ENCODE measurements at places on chromosomes 5 and 9. TPM values are rescaled to one million over a fixed set of nuclear protein-coding genes. Genes with fewer than 3 reads are reported as not detected.

Gene GRM6
- polyA plus RNA-seq, result not detected

Gene MARCHF6
- 52.4 TPM for polyA plus RNA-seq

Gene PCDHGA5
- 0.57 TPM for polyA plus RNA-seq

Gene POLR3G
- polyA plus RNA-seq, result 16.4 TPM

Gene ANKRD31
- polyA plus RNA-seq, result 0.05 TPM

Gene KIF27
- 0.78 TPM for polyA plus RNA-seq

Gene TSSK1B
- polyA plus RNA-seq, result 0.05 TPM

Gene C9orf153
- 0.03 TPM for polyA plus RNA-seq

Gene SRP19
- polyA plus RNA-seq, result 46.4 TPM

Gene PFN3
- polyA plus RNA-seq, result not detected

Gene PDE6A
- polyA plus RNA-seq, result 0.06 TPM

Gene MVB12B
- 5.1 TPM for polyA plus RNA-seq

Gene OR2S2
- 0.16 TPM for polyA plus RNA-seq

Gene AQP7
- polyA plus RNA-seq, result 0.05 TPM

Gene ACOT12
- polyA plus RNA-seq, result 0.19 TPM

Gene ANKRD33B
- 1.8 TPM for polyA plus RNA-seq

Gene PGM5
- not detected for polyA plus RNA-seq

Gene CD14
- polyA plus RNA-seq, result 0.19 TPM

Gene FRMPD1
- polyA plus RNA-seq, result not detected

Gene PCDHB10
- polyA plus RNA-seq, result 1.4 TPM

Gene BTNL3
- not detected for polyA plus RNA-seq

Gene CENPH
- polyA plus RNA-seq, result 14.6 TPM

Gene NTNG2
- polyA plus RNA-seq, result 6.1 TPM

Gene GAPT
- not detected for polyA plus RNA-seq

Gene WNK2
- polyA plus RNA-seq, result 0.12 TPM

Gene TAL2
- polyA plus RNA-seq, result 0.47 TPM

Gene ABHD17B
- 9.8 TPM for polyA plus RNA-seq

Gene CEL
- 0.87 TPM for polyA plus RNA-seq

Gene LHX6
- 0.02 TPM for polyA plus RNA-seq

Gene TNC
- polyA plus RNA-seq, result 572 TPM

Gene ARL15
- 6.4 TPM for polyA plus RNA-seq

Gene N4BP3
- polyA plus RNA-seq, result 0.16 TPM

Gene HMCN2
- 0.15 TPM for polyA plus RNA-seq

Gene PHF2
- 11.2 TPM for polyA plus RNA-seq

Gene IFNA2
- polyA plus RNA-seq, result not detected

Data from SK-N-SH (cell line).